ENCODE measurements at places on chromosomes 6 and 20.

DNA sequence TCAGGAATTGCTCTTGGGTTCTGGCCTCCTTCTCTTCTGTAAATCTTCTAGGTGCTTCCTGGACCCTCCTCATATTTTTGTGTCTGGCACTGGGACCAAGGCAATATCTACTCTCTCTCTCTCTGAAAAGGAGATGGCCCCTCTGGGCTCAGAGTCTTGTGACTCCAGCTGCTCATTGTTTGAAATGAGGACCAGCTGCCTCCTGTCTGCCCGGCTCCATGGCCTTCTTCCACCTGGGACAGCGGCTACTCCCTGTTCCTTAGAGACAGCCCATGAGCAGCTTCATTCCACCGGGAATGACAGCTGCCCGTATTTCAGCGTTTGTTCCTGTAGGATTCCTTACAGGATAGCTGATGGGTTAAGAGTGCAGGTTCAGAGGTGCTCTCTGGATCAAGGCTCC, 2.9 kb downstream of the TGM3 start:
- no peak for DNase-seq

DNA sequence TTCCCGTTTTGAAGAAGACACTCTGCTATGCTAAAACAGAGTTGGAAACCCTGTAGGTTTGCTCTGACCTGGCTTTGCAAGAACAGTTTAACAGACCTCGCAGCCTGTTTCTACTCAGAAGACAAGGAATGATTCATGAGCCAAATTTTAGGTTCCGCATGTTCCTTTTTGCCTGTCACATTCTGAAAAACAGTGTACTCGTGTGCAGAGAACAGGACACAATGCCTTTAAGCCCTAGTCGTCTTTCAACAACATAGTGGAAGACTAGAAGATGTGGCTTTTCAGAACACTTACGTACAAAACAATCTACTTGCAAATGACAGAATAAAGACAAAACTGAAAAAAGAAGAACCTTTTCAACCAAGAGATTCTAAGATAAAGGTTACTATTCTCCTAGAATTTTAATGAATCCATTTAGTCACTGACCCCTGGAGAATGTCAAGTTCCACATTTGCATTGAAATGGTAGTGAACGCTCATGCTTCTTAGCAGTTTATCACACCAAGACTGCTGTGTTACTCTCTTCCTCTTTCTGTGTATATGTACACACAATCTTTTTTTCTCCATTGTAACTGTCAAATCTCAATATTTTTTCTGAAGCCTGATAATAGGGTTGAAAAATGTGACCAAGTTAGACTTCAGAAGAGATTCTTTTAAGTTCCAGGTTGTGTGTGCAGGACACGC, 220.7 kb upstream of the NRSN1 start:
- DNase-seq = no peak

GRCh38 chr20:36468149-36469000, 72.9 kb upstream of the MYL9 start:
- no peak for DNase-seq

GRCh38 chr6:136846046-136846445, 23.7 kb downstream of the PEX7 start:
- no peak for DNase-seq

GRCh38 chr6:38975621-38976049, 72.9 kb upstream of the GLP1R start:
- no peak for DNase-seq

DNA sequence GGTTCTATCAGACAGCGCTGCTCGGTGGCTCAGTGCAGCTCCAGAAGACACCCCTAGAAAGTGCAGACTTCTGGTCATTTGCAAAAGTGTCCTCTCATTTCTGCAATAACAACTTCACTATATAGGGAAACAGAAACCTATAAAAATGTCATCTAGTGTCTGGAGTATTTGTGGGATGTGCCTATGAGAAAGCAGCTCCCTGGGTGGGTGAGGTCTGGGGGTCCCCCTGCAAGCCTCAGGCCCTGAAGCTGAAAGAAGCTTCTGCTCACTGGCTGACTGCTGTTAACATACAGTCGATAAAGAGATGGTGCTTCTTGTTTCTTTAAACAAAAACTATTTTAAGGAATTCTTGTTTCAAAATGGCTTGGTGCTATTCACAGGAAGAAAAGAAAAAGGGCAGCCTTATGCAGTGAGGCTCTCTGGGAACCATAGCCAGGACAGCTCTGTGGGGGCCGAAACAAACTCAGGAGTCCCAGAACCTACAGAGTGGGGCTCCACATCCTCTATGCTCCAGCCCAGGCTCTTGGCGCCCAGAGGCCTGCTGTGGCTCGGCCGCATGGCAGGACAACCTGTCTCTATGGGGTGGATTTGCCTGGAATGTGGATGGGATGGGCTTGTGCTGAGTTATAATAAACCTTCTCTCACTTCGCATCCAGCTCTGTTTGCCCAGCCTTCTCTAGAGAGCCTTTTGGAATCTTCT, 109.7 kb downstream of the BANF2 start:
- DNase-seq = no peak

All from 8988T (cell line).